Activated T-cell treated with anti-CD3 and anti-CD28 coated beads, Interleukin-2, amount 50 U/mL, for 4 hours (primary cell): ENCODE measurements at places on chromosomes 2 and 18. TPM values are rescaled to one million over a fixed set of nuclear protein-coding genes. Genes with fewer than 3 reads are reported as not detected.

EDAR gene
- total RNA-seq: 0.05 TPM

CDK15 gene
- total RNA-seq: not detected

CD8B2 gene
- 0.11 TPM for total RNA-seq

POTEJ gene
- total RNA-seq: not detected

HRH4 gene
- not detected for total RNA-seq

TEX44 gene
- not detected for total RNA-seq

SULT1C2 gene
- not detected for total RNA-seq

FBLN7 gene
- total RNA-seq: 24.3 TPM

CHRNA1 gene
- total RNA-seq: not detected

DSG1 gene
- not detected for total RNA-seq

TUBA3E gene
- total RNA-seq: not detected

WNT10A gene
- 1.4 TPM for total RNA-seq

MRO gene
- total RNA-seq: not detected

CD207 gene
- not detected for total RNA-seq

LOXL3 gene
- 0.99 TPM for total RNA-seq

BOLL gene
- total RNA-seq: not detected

TMEM37 gene
- 0.27 TPM for total RNA-seq

TXNDC2 gene
- total RNA-seq: not detected

IL1RN gene
- 1.8 TPM for total RNA-seq

TSHZ1 gene
- 12.5 TPM for total RNA-seq

ELOA2 gene
- total RNA-seq: not detected

STRADB gene
- 15.9 TPM for total RNA-seq

ATIC gene
- total RNA-seq: 345 TPM

SLC19A3 gene
- total RNA-seq: not detected

SLC16A14 gene
- total RNA-seq: 0.43 TPM

NCOA1 gene
- 36.9 TPM for total RNA-seq

SERPINB13 gene
- not detected for total RNA-seq

MRPS5 gene
- total RNA-seq: 71.8 TPM

B3GNT7 gene
- 0.40 TPM for total RNA-seq
